Natural killer cell treated with Interleukin-12 subunit alpha and Interleukin-12 subunit beta and Interleukin-15 and Interleukin-18, amount 100 ng/mL, for 72 hours (primary cell): ENCODE measurements at places on chromosomes 3 and 15. TPM values are rescaled to one million over a fixed set of nuclear protein-coding genes. Genes with fewer than 3 reads are reported as not detected.
A peak's percentile ranks its signal among the peaks of the same experiment; 100 is the strongest.

ZNF80 gene
- total RNA-seq, result 0.40 TPM

CCNB2 gene
- total RNA-seq, result 28.8 TPM

GPR171 gene
- 21.3 TPM for total RNA-seq

CD200R1L gene
- total RNA-seq, result not detected

COMMD4 gene
- 96.2 TPM for total RNA-seq

SLC28A2 gene
- total RNA-seq, result not detected

DNA sequence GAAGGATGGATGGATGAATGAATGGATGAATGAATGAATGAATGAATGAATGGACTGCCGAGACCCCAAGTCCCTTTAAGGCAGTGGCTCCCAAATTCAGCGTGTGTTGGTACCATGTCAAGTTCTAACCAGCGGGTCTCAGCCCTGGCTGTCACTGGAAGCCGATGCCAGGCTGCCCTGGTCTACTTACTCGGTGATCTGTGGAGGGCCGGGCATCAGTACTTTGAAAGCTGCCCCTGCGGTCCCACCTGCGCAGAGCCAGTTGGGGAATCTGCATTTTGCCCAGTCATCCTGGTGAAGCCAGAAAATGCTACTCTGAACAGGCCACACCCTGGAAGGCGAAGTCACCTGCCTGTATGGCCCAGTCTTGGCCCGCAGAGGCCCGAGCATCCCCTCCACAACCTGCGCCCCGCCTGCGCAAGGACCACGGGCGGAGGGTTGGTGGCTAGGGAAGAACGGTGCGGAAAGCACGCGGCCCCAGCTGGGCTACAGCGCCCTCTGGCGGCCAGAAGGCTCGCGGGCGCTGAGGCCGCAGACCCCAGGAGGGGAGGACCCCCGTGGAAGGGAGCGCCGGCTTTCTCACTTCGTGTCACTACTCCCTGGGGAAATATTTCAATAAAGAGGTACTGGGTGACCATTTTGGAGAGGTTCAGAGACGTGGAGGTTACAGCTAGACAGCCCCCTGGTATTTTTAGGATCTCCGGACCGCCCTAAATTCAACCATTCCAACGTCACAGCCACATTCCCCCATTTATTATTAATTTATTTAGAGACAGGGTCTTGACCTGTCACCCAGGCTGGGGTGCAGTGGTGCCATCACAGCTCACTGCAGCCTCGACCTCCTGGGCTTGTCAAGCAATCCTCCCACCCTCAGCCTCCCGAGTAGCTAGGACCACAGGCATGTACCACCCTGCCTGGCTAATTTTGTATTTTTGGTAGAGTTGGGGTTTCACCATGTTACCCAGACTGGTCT, 34.9 kb downstream of the PRKCD start:
- DNase-seq, result no peak

GRCh38 chr3:174700736-174701135, 158.4 kb upstream of the NAALADL2 start:
- DNase-seq, result no peak

DNA sequence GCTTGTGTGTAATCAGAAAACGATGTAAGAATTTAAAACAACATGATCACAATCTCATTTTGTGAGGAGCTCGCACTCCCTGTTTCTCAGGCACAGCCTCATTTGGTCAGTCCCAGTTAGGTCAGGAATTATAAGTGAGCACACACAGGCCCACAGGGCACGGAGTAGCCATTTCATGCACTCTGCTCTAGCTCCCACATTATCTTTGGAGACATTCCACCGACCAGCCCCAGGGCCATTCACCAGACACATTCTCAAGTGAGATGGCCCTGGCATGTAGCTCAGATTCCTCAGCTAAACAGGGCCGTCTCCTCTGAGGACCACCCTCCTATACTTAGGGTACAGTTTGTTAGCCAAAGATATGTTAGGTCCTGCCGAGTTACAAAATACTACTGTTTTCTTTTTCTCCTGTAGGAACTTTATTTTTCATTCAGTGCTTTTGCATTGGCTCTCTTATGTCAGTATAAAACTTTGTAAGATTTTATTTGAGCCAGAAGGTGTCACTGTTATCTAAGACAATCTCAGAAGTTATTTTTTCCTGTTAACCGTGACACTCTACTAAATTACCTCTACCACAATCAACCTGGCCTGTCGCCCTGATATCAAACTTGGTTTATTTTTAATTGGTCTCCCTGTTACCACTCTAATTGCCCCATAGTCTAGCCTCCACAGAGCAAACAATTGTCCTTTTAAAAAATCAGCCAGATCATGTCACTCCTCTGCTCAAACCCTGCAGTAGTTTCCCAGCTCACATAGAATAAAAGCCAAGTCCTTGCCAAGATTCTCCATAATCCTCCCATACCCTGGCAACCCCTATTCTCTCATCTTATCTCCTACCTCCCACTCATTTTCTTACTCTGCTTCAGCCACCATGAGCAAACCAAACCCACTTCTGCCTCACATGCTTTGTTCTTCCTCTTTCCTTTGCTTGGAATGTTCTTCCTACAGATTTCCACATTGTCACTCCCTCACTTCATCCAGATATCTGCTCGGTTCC, 105.7 kb downstream of the PPP2R3A start:
- DNase-seq, result no peak

- no peak for DNase-seq
These were observed 11.7 kb downstream of the LRIG1 start for GRCh38 chr3:66489115-66489514.

DNA sequence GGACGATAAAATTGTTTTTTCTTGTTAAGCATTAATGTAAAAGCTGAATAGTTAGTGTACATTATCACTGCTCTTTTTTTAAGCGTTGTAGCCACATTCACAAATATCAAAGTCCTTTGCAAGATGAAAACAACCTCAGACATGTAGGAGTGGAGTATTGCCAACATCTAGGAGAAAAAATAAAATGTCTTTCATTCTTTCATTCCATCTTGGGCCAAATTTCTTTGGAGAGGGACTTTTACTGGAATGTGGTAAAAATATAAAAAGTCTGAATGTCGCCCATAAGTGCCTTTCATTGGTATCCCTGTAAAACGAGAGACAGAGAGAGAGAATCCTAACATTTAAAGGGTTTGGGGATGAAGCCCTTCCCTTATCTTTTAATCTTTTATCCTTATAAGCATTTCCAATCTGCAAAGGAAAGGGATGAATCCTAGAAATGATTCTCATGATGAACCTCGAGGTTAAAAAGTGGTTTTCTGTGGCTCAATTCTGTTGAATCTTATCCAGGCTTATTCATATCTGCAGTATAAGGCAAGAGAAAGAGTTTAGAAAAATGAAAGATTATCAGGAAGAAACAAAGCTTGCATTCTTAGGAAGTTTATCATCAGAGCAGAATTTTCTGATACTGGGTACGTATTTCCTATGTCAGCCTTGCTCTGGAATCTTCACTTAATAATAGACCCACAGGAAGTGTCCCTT, 1031.7 kb downstream of the MCTP2 start:
- no peak for DNase-seq

GRCh38 chr3:126083138-126083445, 832 bp downstream of the SLC41A3 start:
- DNase-seq, result no peak

DNA sequence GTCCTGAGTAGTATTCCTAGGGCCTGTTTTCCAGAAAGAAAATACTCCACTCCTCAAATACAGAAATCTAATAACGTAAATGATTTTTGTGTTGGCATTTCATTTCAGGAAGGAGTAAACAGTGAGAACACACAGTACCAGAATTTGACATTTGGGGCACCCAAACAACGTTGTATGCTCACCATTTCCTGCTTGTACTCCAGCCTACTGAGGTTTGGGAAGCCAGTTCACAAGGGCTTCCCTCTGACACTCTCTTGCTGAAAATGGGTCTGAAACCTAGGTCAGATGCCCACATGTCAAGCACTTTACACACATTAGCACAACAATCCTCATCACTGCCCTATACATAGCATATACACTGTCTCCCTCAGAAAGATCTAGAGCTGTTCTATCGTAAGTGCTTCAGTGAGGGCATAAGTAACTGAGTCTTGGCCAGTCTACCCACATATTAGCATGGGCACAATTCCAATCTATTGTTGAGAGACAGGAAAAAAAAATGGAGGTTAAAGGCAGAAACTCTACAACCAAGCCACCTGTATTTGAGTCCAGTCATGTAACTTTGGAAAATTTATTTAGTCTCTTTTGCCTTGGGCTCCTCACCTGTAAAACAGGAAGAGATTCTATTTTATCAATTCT, 43.5 kb upstream of the RSL24D1 start:
- no peak for DNase-seq

GRCh38 chr3:42711491-42712343, 9.1 kb upstream of the HHATL start:
- peak; percentile 39 for DNase-seq

DNA sequence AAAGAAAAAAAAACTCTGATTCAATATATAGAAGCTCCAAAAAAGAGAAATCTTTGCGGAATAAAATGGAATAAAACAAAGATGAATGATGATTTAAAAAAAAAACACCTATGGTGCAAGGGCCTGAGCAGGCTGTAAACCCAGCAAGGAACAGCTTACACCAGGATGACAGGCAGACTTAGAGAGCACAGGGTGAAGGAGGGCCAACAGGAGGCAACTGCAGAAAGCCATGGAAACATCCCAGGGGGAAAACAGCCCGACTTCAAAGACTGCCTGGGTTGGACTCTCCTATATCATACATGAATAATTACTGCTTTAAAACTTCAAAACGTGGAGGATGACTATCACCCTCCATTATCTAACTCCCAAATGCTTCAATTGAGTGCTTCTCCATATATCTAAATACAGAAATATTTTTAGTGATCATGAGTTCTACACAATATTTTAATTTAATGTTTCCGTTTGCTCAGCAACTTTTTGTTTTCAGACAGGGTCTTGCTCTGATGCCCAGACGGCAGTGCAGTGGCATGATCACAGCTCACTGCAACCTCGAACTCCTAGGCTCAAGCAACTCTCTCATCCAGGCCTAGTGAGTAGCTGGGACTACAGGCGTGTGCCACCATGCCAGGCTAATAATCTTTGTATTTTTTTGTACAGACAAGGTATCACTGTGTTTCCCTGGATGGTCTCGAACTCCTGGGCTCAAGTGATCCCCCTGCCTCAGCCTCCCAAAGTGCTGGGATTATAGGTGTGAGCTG, 456.2 kb downstream of the TBL1XR1 start:
- DNase-seq, result no peak

GRCh38 chr15:26667222-26667988, 105.5 kb downstream of the GABRB3 start:
- DNase-seq, result no peak

- DNase-seq, result no peak
These were observed 334.7 kb upstream of the LRRFIP2 start for GRCh38 chr3:37509069-37509468.

GRCh38 chr3:149299938-149300801, 33.3 kb downstream of the TM4SF18 start:
- DNase-seq, result no peak

DNA sequence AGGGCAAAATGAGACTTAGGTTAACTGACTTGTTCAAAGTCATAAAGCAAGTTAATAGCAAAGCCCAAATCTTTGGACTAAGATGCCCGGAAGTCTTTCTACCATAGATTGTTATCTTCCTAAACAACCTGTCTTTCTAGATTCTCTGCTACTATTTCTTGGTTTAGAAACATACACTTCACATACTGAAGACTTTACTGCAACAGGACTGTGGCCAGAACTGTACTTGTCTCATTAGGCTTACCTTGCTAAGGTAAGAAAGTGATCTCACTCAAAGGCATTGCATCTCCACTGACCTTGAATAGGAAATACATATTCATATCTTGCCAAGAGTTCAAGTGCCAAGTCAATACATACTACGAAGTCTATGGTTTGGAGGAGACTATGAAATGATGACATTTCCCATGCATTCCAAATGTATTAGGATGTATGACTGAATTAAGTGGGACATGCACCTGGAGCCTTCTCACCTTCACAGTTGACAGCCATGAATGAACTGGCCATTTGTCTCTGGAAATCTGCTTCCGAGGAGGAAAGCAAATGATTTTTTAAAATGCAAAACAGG, 5.0 kb downstream of the ZDHHC3 start:
- no peak for DNase-seq

GRCh38 chr3:105317841-105318240, 48.9 kb upstream of the ALCAM start:
- no peak for DNase-seq

GRCh38 chr3:113141543-113141942, 69.8 kb upstream of the BOC start:
- no peak for DNase-seq

DNA sequence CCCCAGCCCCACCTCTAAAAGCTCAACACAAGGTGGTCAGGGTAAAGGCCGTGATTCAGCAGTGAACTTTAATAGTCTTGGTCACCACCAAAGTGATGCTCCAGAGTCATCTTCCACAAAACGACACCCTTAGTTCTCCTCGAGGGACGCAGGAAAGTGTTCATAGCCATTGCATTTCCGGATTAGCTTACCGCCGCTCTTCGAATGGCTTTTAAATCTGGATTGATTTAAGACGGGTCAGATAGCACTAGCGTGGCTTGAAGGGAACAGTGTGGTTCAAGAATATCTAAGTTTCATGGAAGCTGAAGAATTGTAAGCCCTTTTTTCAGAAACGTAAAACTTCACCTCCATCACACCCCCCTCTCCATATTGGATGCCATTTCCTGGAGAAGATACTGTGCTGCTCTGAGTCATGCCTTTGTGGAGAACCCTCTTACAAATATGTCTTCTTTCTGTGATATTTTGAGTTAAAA, 829 bp downstream of the RNF7 start:
- no peak for DNase-seq

DNA sequence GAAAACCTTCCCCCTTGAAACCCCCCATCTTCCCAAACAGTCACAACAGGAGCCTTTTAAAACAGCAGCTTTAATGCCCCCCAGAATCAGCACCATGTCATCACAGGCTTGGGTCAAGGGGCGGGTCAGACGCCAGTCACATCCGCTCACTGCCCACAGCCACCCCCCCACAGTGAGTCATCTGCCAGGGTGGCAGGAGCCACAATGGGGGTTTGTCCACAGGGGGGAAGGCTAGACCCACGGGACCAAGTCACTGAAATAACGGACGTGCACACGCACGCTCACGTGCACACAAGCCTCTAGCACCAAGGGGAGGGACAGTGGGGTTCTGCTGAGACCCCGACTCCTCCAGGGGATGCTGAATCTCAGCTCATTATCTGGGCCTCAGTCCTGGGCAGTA, 441 bp upstream of the UCN2 start:
- DNase-seq, result peak; percentile 88

GRCh38 chr15:73650416-73651126, 17.4 kb upstream of the NPTN start:
- no peak for DNase-seq

DNA sequence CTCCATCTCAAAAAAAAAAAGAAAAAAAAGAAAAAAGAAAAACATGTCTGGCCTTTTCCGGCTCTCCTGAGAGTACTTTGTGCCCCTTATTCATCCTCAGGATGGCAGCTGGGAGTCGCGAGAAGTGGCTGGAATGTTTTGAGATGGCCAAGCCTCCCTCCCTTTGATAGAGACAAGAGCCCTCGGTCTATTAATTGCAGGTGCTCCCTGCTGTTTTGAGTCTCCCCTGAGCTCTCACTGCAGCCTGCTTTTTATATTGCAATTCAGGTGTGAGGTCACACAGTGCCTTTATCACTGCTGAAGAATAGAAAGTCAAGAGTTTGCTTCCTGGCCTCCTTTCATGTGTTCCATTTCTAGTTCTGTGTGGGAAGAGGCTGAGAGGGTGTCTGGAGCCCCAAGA, 10.9 kb downstream of the CA12 start:
- DNase-seq, result no peak
